ENCODE measurements at places on chromosomes 13 and 19. TPM values are rescaled to one million over a fixed set of nuclear protein-coding genes. Genes with fewer than 3 reads are reported as not detected.

DNA sequence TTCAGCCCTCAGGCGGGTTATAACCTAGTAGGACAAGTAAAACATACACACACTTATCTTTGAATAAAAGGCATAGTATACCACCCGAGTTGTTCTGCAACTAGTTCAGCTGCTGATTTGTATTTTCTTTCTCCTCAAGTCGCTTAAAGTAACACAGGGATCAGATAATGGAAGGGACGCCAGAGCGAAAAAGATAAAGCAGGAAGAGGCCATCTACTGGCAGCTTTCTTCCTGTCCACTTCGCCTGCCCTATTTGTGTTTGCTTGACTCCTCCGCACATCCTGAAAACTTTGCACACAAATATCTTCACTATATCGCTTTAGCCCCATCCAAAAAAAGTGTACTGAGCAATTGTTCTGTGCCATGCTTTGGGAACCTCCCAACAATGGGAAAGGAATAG is 238.0 kb upstream of the SOX21 start:
- no peak for DNase-seq

- DNase-seq: no peak
These were observed 16.3 kb downstream of the NEK5 start for GRCh38 chr13:52112591-52112990.

GRCh38 chr13:44465318-44465717 is 91.7 kb downstream of the SERP2 start:
- peak; percentile 38 for DNase-seq

DNA sequence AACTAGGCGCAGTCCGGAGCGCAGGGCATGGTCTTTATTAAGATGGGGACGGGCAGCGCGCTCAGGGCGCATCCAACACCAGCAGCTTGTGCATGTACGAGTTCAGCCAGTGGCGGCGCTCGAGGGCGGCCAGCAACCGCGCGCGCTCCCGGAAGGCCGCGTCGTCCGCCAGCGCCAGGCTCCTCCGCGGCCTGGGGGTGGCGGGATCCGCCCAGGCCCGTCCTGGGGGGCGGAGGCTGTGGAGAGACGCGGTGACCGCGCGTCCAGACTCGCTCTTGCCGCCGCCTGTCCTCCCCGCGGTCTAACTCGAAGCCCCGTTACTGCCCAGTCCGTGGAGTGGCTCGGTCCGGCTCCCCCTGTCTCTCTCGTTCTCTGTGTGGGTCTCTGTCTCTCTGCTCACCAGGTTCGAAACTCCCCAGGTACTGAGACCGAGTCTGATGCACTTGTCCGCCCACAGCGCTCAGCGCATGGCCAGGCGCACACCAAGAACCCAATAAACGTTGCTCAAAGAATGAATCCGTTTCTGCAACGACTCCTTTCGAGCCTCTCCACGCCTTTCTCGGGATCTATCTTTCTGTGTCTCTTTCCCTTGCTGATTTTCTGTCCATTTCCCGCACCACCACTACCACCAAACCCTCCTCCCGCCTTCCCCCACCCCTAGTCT is 702 bp downstream of the PTH2 start:
- no peak for DNase-seq

GRCh38 chr13:66069570-66069969 is 1160.6 kb downstream of the PCDH9 start:
- no peak for DNase-seq

GRCh38 chr19:38773469-38774177 is at the start of gene LGALS7:
TSS of gene LGALS7 (minus strand) at chr19:38773517. CDS start at chr19:38773492, 25 bp downstream.
- no peak for DNase-seq

DNA sequence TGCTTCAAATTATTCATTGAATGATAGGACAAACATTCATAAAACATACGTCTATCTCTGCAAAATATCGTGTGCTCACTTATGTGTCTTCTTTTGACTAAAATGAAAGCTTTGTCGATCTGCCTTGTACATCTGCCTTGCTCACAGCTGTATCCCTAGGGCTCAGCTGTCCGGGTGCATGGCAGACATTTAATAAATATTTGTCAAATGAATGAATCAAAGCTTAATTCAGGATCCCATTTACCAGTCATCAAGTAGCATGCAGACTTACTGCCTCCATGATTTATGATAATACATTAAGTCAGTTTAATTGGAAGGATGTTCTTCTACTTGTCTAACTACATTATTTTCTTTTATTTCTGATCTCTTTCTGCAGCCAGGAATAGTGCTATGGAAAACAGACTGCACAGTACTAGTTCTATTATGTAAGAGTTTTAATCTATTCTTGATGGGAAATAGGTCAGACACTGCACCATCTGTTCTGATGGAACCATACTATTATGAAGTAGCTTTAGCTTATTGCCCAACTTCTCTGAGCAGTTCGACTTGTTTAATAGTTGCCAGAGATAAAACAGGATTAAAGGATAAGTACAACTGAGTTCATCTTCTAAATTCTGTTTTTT is 13.2 kb downstream of the SLC46A3 start:
- no peak for DNase-seq

- DNase-seq: no peak
These were observed 299.1 kb upstream of the TSHZ3 start for GRCh38 chr19:31648347-31648746.

- DNase-seq: peak; percentile 31
These were observed 9.0 kb upstream of the MYDGF start for GRCh38 chr19:4678881-4679790.

Gene HNRNPL
- total RNA-seq: 315 TPM

Gene ZNF575
- not detected for total RNA-seq

Measured in PC-3 (cell line).